ENCODE measurements at places on chromosomes 16 and 17.

- no peak for DNase-seq
These were observed 186.3 kb upstream of the SOX9 start for GRCh38 chr17:71934520-71934919.

DNA sequence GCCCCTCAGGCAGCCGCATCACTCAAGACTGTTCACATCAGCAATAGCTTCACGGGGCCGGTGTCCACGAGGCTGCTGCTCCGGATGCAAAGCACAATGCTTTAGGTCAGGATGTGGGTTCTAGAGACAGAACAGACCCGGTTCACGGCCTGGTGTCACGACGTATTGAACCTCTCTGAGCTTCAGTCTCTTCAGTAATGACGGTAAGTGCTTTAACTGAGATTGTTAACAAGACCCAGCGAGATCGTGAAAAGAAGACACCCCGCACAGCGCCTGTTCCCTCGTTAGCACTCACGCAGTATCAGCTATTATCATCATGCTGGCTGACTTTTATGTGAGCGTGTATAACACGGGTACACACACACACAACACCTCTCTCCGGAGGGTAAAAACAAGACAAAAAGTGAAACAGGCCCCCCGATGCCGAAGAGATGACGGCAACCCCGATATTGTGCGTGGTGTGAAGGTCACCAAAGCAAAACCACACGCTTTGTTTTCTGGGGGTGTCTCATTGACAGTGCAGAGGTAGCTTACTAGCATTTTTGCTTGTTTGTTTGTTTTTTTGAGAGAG, 21.4 kb upstream of the ABR start:
- DNase-seq = no peak

DNA sequence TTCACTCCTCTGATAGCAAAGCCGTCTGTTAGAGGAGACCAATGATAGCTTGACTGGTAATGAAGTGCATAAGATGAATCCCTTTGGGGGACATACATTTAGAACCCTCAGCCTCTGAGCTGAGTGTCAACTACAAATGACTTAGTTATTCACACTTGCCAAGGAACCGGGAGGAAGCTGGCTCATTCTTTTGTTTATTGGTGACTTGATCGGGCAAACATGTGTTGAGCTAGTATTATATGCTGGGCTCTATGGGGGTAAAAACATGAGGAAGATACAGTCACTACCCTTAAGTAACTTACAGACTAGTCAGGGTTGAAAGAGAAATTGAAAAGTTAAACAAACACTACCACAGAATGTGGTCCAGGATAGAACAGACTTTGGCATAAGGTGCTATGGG, 3.0 kb downstream of the CCL16 start:
- no peak for DNase-seq

- no peak for DNase-seq
These were observed 2.8 kb downstream of the HAGH start for GRCh38 chr16:1823821-1824220.

GRCh38 chr17:44361292-44362260, 2.1 kb downstream of the FAM171A2 start:
- no peak for DNase-seq

DNA sequence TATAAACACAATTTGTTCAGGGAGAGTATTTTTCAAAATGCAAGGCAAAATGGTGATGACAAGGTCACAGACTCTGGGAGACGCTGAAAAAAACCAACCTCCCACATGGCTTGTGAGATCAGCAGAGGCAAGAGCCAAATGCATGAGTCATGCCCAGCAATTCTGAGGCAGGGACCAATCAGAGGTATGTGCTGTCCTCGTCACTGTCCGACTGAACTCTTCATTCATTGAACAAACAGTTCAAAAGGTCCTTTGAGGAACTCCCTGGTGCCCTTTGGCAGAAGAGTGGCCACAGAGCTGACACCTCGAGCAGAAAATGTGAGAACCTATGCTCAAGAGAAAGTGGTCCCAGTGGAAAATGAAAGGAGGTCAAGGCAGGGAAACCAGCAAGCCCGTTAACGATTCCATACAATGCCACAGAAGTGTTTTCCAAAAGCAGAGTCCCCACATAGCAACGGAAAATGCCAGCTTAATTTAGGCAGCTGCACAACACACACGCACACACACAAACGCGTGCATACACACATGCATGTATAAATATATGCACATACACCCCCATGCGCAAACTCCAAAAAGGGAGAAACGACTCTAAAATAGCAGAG, 50.9 kb downstream of the CDH11 start:
- no peak for DNase-seq

- no peak for DNase-seq
These were observed 3.0 kb downstream of the EME1 start for GRCh38 chr17:50375858-50376538.

DNA sequence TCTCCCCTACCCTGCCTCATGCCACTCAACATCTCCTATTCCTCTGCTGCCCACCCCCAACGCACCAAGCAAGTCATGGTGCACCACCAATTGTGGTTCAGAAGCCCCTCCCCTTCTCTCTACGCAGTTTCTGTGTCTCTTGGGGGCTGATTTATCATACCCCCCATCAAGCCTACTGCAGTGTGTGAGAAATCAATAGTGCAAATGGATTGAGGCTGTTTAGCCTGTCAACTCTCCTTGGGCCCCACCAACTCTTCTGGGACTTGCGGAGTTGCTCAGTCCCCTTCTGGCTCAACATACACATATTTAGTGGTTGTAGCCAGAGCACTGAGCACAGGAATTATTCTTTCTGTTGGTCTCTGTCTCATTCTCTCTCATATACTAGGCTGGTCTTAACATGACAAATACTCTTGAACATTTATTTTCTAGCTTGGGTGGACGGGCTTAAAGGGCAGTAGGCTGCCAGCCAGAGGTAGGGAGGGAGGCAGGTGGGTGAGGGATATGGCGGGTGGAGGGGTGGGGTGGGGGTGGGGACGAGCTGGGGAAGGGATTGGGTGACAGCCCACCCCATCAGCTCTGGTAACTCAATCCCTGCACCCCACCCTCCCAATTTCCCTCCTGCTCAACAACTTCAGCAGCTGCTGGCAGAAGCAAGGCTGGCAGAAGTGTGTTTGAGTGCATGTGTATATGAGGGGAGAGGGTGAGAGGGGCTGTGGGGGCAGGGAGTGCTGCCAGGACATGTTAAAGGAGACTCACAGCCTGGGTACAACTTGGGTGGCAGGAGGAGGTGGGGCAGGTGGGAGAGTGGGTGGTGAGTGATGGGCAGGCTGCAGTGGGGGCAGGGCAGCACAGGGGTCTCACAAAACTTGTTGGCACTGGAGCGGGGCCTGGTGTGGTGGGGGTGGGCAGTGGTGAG, 4.9 kb downstream of the RARA start:
- no peak for DNase-seq

DNA sequence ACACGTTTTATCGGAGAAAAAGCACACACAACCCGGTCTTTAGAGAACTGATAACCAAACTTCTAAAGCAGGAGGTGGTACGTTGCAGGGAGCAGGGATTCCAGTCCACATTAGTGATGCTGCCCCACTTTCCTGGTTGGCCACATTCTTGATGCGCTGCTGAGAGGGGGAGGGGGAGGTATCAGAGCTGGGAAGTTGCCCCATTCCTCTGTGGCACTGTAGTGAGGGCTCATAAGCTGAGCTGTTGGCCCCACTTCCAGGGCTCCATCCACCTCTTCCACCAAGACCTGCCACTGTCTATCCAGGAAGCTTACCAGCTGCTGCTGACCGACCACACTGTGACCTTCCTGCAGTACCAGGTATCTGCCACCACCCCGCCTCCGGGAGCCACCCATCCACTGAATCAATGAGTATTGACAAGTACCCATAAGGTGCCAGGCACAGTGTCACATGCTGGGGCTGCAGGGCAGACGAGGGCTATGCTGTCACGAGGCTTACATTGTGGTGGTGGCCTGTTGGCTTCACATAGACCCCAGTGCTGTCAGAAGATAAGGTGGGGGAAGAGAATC, 1.1 kb downstream of the TSEN54 start:
- no peak for DNase-seq

- no peak for DNase-seq
These were observed 132.3 kb downstream of the TRIM37 start for GRCh38 chr17:58974354-58974753.

GRCh38 chr17:55062921-55063320, 94.4 kb downstream of the STXBP4 start:
- DNase-seq = no peak

- no peak for DNase-seq
These were observed 43.3 kb upstream of the CMIP start for GRCh38 chr16:81401035-81401950.

DNA sequence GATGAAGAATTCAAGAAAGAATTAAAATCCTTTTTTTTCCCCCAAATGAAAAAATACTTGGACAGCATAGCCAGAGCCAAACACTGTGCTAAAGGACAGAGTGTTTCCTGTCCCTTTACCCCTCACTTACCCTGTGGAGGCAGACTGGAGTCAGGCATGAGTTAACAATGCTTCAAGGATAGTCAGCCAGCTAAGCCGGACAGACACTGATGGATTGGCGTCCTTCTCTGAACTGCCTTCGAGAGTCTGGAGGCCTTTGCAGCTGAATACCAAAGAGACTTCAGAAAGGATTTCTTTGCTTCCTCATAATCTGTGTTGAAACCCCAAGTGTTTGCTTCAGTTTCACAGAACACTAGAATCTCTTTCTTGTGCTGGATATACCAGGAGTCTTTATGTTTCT, 4.6 kb downstream of the METTL9 start:
- no peak for DNase-seq

DNA sequence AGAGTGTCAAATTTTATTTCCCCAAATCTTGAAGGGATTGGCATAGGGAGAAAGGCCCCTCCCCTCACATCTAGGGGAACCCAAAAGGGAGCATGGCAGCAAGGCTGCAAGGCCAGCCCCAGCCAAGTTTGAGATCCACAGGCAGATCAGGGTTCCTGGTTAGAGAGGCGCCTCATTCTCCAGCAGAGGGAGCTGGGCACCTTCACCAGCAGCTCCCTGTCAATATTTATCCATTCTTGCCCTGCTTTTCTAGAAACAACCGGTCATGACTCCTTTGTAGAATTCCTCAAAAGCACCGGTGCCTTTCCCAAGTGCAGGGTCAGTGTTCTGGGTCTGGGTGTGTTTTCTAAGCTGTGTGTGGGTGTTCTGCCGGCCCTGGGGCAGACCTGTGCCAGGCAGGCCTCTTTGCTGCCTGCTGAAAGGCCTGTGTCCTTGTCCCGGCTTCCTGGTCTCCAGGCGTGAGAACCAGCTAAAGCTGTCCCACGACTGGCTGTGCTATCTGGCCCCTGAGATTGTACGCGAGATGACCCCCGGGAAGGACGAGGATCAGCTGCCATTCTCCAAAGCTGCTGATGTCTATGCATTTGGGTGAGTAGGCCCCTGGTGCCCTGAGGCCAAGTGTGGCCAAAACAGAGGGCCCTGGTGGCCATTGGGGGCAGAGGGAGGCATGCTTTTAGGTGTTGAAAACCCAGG, 21.2 kb upstream of the LGALS9 start:
- DNase-seq = no peak

- DNase-seq = no peak
These were observed 1.1 kb downstream of the CAMTA2 start for GRCh38 chr17:4986403-4986802.

- DNase-seq = no peak
These were observed 36.9 kb downstream of the GPATCH8 start for GRCh38 chr17:44466339-44466738.

- DNase-seq = no peak
These were observed 35.4 kb upstream of the ARL4D start for GRCh38 chr17:43363181-43363925.

DNA sequence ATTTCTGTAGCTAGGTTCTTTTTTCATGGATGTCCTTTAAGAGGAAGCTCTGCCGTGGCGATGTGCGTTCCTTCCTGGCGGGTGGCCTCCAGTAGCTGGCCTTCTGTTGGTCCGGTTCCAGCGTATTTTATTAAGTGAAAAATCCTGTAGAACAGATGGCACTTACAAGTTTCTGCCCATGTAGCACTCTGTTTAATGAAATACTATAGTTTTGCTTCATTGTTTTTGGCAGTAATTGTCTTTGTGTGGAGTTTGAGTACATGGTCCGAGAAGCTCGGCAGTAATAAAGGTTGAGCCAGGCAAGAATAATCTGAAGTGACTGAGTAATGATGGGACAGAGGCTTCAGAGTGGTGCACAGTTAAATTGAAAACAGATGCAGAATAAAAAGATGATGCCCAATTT, 20.4 kb downstream of the USP10 start:
- no peak for DNase-seq

DNA sequence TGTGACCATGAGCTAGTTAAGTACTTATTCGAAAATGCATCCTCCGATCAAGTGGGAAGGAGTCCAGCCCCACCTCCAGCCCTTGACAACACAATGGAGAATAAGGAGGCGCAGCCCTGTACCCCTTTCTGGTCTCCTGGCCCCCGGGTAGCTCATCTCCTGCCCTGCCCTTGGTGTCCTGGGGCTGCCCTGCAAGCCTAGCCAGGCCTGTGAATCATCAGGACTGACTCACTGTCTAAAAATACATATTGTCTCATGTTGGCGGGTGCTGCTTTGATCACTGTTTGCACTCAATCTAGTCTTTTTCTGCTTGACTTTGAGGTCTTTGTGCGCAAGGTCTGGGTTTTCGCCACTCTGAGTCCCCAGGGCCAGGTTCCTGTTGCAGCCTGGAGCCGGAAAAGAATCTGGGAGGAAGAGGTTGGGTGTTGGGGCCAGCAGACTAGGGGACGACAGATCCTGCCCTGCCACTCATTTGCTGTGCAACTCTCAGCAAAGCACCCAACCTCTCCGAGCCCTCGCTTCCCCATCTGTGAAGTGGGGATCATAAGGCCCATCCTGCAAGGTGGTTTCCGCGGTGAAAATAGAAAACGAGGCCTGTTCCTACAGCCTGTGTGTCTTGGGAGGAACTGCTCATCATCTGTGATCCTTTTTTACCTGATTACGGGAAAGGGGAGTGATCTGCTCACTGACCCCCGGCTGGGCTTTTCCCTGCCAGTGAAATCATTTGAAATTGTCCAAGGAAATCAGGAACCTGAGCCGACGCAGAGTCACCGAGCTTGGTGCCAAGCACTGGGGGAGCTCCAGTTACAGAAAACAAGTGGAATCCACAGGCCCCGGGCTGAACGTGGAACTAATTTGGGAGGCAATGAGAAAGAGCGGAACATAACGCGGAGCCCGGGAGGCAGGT, 230.4 kb downstream of the PARN start:
- DNase-seq = no peak

DNA sequence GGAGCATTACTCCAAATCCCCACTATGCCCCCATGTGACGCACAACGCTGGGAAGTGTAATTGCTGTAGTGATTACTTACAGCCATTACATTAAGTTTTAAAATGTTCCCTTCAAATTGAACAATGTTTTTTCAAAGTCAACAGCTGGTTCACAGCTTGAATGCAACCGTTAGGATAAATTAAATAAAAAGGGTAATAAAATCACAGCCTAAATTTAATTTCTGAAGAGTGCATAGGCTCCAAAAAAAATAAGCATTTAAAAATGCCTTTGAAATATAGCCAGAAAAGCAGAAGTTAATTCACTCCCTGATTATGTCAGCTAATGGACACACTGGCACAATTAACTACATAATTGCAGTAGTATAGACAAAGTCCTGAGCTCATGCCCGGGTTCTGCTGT, 50.5 kb upstream of the KDM8 start:
- DNase-seq = no peak
